ENCODE measurements at places on chromosomes 2 and 18.

- no peak for DNase-seq
These were observed 219.6 kb downstream of the ETAA1 start for GRCh38 chr2:67616749-67617148.

DNA sequence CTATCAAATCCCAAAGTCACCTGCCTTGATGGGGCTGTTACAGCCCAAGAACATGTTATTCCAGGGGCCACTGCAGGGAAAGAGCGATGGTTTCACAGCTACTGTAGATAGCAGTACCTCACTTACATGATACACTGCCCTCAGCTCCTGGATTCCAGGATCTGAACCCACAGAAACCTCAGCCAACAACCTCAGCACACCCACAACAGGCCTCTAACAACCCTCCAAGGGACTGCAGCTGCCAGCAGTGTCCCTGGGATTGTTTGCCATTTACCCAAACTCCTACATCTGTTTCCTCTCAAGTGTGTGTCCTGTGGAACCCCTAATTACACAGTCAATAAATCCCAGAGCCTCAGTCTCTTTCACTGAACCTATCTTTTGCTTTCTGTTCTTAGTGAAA is 28.2 kb downstream of the OSBPL1A start:
- DNase-seq: peak; percentile 25

DNA sequence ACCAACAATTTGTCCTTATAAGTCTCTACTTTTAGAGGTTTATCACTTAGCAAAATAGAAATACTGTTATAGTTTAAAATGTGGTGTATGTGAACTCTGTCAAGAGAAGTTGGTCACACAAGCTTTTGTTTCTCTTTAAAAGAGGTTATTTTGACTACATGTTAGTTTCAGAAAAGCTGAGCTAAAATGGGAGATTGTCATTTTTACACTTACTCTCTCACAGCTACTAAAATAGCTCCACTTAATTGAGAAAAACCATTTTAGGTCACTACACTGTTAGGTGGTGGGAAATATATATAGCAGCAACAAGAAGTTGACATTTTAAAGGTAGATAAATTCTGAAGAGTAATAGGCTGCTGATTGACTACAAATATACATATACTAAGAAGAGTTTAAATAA is 161.5 kb upstream of the KCNJ3 start:
- DNase-seq: no peak

- DNase-seq: no peak
These were observed 262.9 kb upstream of the FBXO11 start for GRCh38 chr2:48169141-48169592.

GRCh38 chr2:233285921-233286320 is 21.7 kb upstream of the SAG start:
- DNase-seq: no peak

- DNase-seq: no peak
These were observed 131.4 kb upstream of the CCDC68 start for GRCh38 chr18:55090564-55091188.

DNA sequence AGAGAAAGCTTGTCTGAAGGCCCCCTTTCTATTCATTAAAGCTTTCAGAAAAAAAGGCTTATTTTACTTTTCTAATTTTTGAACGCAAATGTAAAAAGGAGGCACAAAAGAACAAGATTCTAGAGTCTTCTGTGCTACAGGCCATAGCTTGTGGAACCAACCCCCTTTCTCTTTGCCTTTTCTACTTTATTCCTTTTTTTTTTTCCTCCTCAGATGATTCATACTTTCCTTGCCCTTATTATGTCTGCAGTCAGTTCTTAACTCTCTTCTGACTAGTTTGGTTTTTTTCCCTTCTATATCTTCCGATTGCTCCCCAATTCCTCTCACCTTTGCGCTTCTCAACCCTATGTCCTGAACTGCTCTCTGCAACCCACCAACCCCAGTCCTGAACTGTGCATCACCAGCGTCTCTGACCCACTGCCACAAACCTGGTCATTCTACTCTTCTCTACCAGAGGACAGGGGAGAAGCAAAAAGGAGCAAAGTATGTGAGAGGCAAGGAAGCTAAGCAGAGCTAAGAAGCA is 56.9 kb upstream of the WIPF1 start:
- DNase-seq: no peak

GRCh38 chr2:55804535-55804934 is 110.9 kb upstream of the PNPT1 start:
- no peak for DNase-seq

DNA sequence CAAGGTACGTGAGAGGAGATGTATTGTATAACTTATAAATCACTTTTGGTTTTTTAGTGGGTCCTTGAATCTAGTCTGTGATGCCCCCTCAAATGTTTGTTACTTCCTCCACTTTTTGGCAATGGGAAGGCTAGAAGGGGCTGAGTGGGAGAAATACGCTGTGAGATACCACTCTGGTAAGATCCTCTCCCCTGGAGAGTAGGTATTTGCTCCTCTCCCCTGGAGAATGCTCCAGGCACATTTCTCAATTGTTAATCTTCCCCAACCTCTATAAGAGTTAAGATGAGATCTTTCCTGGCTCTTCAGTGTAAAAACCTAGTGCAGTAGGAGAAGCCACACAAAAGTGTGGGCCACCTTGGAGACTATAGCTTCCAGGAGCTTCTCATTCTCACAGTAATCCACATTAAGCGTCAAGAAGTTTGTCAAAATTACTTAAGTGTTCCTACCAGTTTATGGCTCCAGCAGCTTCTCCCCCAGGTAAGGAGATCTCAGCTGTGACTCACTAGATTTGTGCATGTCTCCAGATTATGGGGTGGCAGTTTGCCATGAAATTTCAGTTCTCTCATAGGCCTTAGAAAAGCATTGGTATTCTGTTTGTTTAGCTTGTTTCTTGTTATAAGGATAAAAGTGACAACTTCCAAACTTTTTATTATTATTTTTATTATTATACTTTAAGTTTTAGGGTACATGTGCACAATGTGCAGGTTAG is 182.6 kb downstream of the FSIP2 start:
- no peak for DNase-seq

DNA sequence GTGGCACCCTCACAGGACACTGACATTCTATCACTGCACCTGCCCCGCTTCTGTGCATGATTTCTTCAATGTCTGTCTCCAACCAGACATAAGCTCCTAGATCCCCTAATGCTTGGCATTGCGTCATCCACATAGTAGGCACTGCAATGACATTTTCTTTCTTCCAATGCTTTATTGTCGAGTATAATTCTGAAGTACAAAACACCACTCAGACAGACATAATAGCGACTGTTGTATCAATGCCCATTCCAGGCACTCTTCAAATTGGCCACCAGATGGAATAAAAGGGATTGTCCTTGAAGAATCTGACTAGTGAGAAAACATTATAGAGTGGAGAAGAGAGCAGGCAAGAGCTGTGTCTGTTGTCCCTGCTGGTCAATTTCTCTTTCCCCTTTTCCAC is 89.0 kb downstream of the LPIN1 start:
- no peak for DNase-seq

All from activated T-cell treated with anti-CD3 and anti-CD28 coated beads for 24 hours (primary cell).